ENCODE measurements at places on chromosomes 2 and 18.

GRCh38 chr2:110802208-110802932, 70.0 kb downstream of the ACOXL start:
- H3K27ac ChIP-seq: no peak overlapping the region
- peaks cover 50% of the 10 kb centered on the region for H3K4me1 ChIP-seq
- peaks cover 10% of the 10 kb centered on the region for H3K36me3 ChIP-seq

- H3K4me1 ChIP-seq: peaks cover 11% of the 10 kb centered on the region
- no peaks in the 10 kb centered on the region for H3K36me3 ChIP-seq
- peaks cover 5% of the 10 kb centered on the region for H3K27me3 ChIP-seq
- peak overlapping the region; percentile 55 for H3K4me3 ChIP-seq
Measured at GRCh38 chr18:23838801-23839366, 149.6 kb downstream of the LAMA3 start.

GRCh38 chr2:239727182-239727775, 297.9 kb downstream of the NDUFA10 start:
- no peak for DNase-seq
- H3K27me3 ChIP-seq: no peaks in the 10 kb centered on the region
- peaks cover 3% of the 10 kb centered on the region for H3K4me1 ChIP-seq
- no peak overlapping the region for H3K27ac ChIP-seq

GRCh38 chr2:20391951-20392699, 41.5 kb upstream of the PUM2 start:
- no peaks in the 10 kb centered on the region for H3K36me3 ChIP-seq
- H3K27ac ChIP-seq: no peak overlapping the region
- DNase-seq: no peak
- no peaks in the 10 kb centered on the region for H3K4me1 ChIP-seq
- H3K27me3 ChIP-seq: peaks cover 24% of the 10 kb centered on the region
- no peak overlapping the region for H3K4me3 ChIP-seq
